ENCODE measurements at places on chromosomes 2 and 18.

GRCh38 chr2:85340034-85340892 lies 12.5 kb upstream of the TGOLN2 start:
- no peak for DNase-seq

DNA sequence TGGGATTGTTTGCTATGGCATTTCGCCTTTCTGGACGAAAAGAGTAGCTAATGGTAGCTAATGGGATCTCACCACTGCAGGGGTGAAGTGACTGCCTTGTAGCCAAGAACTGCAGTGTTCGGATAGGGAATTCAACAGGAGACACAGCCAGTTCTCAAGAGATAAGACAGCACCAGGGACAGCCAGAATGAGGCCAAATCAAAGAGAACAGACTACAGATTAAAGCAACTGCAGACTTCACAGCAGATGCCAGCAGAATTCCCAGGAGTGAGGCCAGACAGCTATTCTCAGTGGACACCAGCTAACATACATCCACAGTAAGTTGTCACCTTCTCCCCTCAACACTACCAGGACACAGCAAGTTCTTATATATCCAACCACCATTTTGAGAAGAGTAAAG lies 124.0 kb downstream of the PLA2R1 start:
- no peak for DNase-seq

DNA sequence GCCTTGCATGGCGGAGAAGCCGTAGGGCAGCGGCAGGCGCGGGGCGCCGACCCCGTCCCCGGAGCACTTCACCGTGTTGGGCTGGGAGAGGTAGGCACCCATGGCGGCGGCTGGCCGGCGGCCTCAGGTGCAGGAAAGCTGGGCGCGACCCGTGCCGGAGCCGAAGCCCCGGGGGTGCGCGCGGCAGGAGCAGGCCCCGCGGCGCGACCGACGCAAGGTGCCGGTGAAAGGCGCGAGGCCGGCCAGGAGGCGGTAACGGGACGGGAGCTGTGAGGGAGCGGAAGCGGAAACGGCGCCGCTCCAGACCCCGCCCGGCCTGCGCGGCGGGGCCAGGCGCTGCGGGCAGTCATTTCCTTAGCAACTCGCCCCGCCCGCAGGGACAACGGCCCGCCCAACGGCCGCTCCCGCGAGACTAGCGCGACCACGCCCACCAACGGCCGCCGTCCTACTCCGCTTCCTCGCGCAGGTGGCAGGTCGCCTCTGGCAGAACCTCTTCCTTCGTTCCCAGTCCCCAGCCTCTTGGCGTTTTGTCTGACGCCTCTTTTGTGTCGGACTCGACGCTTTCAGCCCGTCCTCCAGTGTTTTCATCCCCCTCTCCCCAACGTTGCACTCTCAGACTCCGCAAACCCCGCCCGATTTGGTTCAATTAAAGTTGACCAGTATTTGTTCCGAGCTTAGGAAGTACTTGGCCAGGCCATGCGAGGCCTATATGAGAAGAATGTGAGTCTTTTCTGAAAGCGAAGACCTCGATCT lies at the start of gene PPM1G:
Gene PPM1G (minus strand): TSS at position 271 of the 753 bp plus-strand sequence. CDS start 169 bp downstream, at position 102.
- DNase-seq: peak; percentile 85

GRCh38 chr18:80108121-80108536 lies 933 bp upstream of the ADNP2 start:
- DNase-seq: no peak

GRCh38 chr18:48124857-48125626 lies 194.6 kb upstream of the SMAD2 start:
- DNase-seq: no peak

GRCh38 chr2:111117598-111118480 lies 2.9 kb upstream of the BCL2L11 start:
- DNase-seq: no peak

DNA sequence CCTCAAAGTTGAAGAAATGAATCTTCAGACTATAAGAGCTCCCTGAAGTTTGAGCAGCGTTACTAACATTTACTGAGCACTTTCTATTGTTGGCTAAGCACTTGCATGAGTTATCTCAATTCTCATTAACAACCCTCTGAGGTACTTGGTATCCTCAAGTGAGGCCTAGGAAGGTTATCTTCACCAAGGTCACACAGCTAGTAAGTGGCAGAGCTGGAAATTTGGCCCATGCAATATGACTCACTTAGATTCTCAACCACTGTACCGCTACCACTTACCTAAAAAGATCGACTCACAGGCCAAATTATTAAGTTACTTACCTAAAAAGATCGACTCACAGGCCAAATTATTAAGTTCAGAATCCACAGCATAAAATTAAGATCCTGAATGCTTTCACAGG lies 8.7 kb upstream of the METAP1D start:
- no peak for DNase-seq

DNA sequence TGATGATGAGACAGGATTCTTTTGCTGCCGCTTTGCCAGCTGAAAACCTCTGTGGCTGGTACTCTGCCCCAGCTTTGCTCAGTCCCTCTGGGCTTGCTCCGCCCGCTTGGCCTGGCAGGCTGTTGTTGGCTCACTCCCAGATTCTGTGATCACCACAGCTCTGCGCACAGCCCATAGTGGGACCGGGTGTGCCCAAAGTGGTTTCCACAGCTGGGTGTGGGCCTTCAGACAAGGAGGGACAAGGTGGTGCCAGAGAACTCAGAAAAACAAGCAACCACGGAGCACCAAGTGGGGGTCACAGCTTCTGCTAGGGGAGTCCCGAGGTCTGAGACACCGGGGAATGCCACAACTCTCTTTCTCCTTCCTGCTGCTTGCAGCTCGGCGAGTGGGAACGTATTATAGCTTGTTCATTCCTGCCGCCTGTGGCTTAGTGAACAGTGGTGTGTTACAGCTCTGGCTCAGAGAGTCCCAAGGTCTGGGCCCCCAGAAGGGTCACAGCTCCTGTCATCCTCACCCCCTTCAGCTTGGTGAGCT lies 9.2 kb upstream of the KYNU start:
- no peak for DNase-seq

GRCh38 chr2:161426922-161427663 lies 11.0 kb downstream of the TBR1 start:
- no peak for DNase-seq

GRCh38 chr2:46547223-46548102 lies 68.1 kb downstream of the TMEM247 start:
- no peak for DNase-seq

GRCh38 chr2:209389171-209389618 lies 34.7 kb upstream of the MAP2 start:
- DNase-seq: no peak

DNA sequence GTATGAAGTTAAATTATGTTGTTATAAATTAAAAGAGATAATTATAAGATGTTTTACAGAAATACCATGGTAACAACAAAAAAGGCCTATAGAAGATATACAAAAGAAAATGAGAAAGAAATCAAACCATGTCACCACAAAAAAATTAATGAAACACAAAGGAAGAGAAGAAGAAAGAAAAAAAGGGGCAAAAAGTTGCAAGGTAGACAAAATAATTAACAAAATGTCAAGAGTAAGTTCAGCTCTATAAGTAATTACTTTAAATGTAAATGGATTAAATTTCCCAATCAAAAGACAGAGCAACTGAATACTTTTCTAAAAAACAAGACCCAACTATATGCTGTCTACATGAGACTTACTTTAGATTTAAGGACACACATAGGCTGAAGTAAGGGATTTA lies 378.4 kb upstream of the FSHR start:
- DNase-seq: no peak

DNA sequence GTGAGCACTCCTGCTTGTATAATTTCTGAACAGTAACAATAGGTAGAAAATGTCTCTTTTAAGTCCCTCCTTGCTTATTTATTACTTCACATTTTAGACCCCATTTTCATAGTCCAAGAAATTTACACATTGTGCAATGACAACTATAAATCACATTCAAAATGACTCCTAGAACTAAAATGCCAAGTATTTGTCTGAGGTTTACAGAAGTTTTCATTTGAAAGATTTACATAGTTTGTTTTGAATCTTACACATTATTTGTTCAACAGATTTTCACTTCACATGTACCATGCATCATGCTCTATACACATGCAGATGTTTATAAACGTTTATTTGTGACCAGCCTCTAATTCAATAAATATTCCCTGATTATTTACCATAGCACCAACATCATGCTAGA lies 15.7 kb upstream of the TRIB2 start:
- no peak for DNase-seq

- DNase-seq: no peak
These were observed 223.1 kb downstream of the GLI2 start for GRCh38 chr2:120958623-120959366.

GRCh38 chr2:44730593-44730992 lies 210.9 kb upstream of the SIX3 start:
- no peak for DNase-seq

DNA sequence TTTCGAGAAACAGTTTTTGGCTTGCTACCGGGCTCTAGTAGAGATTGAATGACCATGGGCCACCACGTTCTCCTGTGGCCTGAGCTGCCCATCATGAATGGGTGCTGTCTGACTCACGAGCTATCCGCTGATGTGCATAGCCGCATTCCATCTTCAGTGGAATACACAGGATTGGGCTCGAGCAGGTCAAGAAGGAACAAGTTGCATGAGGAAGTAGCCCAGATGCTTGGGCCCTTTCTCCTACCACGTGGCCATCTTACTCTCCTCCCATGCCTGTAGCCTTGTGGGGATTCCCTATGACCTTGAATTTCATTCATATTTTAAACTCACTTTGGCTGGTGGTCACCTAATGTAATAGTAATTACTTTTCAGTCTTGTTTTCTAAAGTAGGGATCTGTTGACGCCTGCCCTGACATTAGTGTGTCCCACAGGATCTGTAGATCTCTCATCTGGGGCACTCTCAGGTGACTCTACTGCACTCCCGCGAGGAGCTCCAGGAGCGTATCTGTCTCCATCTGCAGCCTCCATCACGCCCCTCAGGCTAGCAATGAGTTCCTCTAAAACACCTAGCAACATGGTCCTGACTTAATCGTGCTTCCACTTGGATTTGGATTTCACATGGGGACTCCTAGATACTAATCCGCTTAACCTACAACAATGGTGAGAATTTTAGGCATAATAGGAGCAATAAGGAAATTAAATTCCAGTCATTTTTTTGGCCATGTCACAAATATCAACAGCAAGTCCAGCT lies 67.8 kb downstream of the PSMG2 start:
- no peak for DNase-seq

DNA sequence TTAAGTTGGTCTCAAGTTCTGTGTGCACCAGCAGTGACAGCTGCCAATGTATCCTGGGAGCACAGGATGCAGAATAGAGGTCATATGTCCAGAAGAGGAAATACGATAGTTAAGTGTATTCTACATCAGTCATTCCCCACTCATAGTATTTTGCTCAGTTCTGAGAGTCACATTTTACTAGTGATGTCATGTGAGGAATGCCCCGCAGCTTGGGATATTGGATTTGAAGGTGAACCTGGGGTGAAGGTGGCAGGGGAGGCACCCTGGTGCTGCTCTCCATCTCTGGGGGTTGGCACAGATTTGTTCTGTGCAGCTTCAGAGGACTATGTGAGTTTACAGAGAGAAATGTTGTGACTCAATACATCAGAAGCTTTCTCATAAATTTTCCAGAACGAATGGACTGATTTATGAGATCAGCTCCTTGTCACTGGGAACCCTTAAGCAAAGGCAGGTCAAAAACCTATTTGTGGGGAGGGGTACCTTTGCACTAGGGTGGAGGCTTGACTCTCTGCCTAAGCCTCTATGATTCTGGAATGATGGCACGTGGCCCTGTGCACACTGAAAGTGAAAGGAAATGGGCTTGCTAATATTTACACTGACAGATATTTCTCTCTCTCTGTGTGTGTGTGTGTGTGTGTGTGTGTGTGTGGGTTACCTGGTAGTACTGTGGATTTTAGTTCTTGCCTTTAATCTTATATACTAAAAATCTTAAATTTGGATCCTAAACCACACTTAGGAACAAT lies 95.9 kb downstream of the NEB start:
- DNase-seq: no peak

GRCh38 chr2:31386648-31387047 lies 27.9 kb downstream of the XDH start:
- DNase-seq: no peak

- DNase-seq: no peak
These were observed 38.5 kb upstream of the CXCR4 start for GRCh38 chr2:136156411-136156810.

DNA sequence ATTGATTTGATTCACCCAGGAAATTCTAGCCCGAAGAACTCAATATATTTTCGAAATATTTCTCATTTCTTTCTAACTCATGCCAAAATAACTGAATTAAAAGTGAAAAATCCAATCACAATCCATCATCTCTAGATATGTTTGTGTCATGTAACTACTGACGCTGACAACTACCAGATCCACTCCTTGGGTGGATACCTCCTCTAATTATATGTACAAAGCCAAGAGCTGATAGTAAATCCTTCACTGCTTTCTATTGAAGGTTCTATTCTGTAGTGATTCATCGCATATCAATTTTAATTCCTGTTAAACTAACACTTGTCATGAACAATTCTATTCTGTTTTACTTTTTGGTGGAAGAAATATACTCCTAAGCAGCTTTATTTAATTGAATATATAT lies 1056.6 kb upstream of the NXPH2 start:
- DNase-seq: no peak

- DNase-seq: no peak
These were observed 6.3 kb upstream of the DRC1 start for GRCh38 chr2:26395394-26395793.

- no peak for DNase-seq
These were observed 99.1 kb upstream of the HDAC4 start for GRCh38 chr2:239499726-239500573.

- no peak for DNase-seq
These were observed 146.1 kb downstream of the LNPK start for GRCh38 chr2:175855794-175856453.

DNA sequence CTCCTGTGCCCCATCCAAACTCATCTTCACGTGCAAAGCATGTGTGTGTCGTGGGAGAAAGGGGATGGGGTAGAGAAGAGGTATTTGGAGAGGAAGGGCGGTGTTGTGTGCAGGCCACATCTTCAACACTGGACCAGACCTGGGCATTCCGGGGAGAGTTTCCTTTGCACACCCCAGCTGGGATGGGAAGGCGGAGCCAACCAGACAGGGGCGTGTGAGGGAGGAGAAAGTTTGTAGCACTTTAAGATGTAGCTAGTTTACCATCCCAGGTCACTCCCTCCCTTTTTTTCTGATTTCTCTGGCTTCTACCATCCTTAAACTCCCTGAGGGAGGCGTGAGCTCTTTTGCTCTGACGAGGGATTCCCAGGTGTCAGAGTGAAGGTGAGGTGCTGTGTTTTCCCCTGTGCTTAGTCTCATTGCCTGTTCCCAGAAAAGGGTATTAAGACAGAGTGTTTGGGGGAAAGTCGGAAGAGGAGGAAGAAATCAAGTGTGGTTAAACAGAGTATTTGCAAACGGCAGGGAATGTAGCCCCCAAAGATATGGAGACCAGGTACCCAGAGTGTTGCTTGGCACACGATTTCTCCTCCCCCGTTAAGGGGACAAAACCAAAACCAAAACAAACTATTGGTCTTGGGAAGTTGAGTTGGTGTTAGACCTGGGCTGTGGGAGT lies 1.6 kb downstream of the SETBP1 start:
- no peak for DNase-seq

DNA sequence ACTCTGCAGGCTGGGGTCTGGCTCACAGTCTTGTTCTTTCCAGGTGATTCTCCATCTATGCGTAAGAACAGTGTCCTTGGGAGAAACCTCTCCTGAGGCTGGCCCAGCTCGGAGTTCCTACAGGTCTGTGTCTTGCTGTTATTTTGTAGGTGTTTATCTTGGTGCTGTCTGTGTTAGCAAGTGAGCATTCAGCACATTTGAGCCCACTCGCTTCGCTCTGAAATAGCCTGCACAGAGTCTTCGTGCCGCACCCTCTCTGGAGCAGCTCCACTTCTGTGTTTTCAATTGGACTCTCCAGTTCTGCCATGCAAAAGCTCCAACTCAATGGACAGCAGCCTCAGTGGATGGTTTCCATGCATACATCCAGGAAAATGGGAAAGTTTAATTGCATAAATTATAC lies 378.2 kb upstream of the ST6GAL2 start:
- DNase-seq: no peak
